ENCODE measurements at places on chromosomes 16 and 17. TPM values are rescaled to one million over a fixed set of nuclear protein-coding genes. Genes with fewer than 3 reads are reported as not detected.

The DNAAF8 gene
- total RNA-seq: 0.91 TPM

The C16orf89 gene
- total RNA-seq: 10.0 TPM

The TP53TG3F gene
- total RNA-seq: not detected

The KRTAP9-3 gene
- total RNA-seq: not detected

The DPEP3 gene
- total RNA-seq: not detected

The TOM1L2 gene
- 119 TPM for total RNA-seq

The KRT27 gene
- total RNA-seq: 2.0 TPM

The TMEM92 gene
- total RNA-seq: 3.0 TPM

The UNC13D gene
- 75.3 TPM for total RNA-seq

The KLHL10 gene
- total RNA-seq: 0.44 TPM

The PLA2G10 gene
- total RNA-seq: 1.4 TPM

The TXNDC11 gene
- total RNA-seq: 49.9 TPM

Measured in ureter (tissue), 1 donor.